ENCODE measurements at places on chromosomes 2 and 18. TPM values are rescaled to one million over a fixed set of nuclear protein-coding genes. Genes with fewer than 3 reads are reported as not detected.

Gene CD207
- total RNA-seq = 1.8 TPM

Gene AQP12B
- total RNA-seq = not detected

Gene PASK
- 69.5 TPM for total RNA-seq

Gene TMEM18
- total RNA-seq = 24.9 TPM

Gene KHK
- 5.1 TPM for total RNA-seq

Gene GLI2
- total RNA-seq = 0.38 TPM
